NAMALWA (cell line): ENCODE measurements at places on chromosomes 1 and 21.

- DNase-seq = no peak
Observed at GRCh38 chr1:200363264-200363933, 46.4 kb downstream of the ZNF281 start.

- peak; percentile 72 for DNase-seq
Observed at GRCh38 chr1:33055210-33056008, 18.7 kb upstream of the AK2 start.

GRCh38 chr1:8554956-8555534 is 237.1 kb downstream of the SLC45A1 start:
- DNase-seq = no peak

DNA sequence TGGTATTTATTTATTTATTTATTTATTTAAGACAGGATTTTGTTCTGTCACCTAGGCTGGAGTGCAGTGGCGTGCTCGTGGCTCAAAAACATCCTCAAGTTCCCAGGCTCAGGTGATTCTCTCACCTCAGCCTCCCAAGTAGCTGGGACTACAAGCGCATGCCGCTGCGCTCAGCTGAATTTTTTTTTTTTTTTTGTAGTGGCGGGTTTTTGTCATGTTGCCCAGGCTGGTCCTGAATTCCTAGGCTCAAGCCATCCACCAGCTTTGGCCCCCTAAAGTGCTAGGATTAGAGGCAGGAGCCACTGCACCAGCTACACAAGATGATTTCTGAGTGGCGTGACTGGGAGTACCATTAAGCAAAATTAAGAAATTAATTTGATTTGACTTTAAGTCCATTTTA is 31.7 kb downstream of the CNST start:
- no peak for DNase-seq

DNA sequence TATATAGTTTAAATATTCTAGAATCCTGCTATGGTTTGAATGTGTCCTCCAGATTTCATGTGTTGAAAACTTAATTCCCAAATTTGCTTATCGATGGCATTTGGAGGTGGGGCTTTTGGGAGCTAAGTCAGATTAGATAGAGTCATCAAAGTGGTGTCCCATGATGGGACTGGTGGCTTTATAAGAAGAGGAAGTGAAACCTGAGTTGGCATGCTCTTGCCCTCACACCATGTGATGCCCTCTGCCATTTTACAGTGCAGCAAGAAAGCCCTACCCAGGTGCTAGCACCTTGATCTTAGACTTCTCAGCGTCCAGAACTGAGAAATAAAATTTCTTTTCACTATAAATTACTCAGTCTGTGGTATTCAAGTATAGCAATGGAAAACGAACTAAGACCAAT is 111.3 kb downstream of the TGFB2 start:
- DNase-seq = peak; percentile 55

- DNase-seq = no peak
Observed at GRCh38 chr1:71273334-71273733, 192.5 kb upstream of the ZRANB2 start.

GRCh38 chr1:7690076-7690475 is 81.0 kb upstream of the VAMP3 start:
- DNase-seq = no peak

- peak; percentile 89 for DNase-seq
Observed at GRCh38 chr1:212291505-212292134, 6.4 kb downstream of the PPP2R5A start.

- DNase-seq = no peak
Observed at GRCh38 chr1:172477216-172477615, 33.3 kb upstream of the PIGC start.

- DNase-seq = no peak
Observed at GRCh38 chr1:59520194-59520593, 223.3 kb downstream of the FGGY start.

DNA sequence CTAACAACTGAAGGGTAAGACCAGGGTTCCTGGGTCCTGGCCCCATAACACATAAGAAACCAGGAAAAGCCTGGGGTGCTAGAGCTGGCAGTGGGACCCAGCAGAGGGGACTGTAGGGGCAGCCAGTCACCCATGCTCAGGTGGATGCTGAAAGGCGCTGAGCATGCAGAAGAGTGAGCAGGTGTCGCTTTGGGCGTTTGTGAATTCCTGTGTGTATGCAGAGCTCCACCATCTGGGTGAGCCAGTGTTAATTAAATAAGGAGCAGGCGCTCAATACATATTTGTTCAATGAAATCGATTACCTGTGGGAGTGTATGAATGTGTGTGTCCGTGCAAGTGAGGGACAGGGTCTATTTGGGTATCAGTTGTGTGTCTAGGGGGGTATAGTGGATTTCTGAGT is 499 bp downstream of the C1QA start:
- no peak for DNase-seq

DNA sequence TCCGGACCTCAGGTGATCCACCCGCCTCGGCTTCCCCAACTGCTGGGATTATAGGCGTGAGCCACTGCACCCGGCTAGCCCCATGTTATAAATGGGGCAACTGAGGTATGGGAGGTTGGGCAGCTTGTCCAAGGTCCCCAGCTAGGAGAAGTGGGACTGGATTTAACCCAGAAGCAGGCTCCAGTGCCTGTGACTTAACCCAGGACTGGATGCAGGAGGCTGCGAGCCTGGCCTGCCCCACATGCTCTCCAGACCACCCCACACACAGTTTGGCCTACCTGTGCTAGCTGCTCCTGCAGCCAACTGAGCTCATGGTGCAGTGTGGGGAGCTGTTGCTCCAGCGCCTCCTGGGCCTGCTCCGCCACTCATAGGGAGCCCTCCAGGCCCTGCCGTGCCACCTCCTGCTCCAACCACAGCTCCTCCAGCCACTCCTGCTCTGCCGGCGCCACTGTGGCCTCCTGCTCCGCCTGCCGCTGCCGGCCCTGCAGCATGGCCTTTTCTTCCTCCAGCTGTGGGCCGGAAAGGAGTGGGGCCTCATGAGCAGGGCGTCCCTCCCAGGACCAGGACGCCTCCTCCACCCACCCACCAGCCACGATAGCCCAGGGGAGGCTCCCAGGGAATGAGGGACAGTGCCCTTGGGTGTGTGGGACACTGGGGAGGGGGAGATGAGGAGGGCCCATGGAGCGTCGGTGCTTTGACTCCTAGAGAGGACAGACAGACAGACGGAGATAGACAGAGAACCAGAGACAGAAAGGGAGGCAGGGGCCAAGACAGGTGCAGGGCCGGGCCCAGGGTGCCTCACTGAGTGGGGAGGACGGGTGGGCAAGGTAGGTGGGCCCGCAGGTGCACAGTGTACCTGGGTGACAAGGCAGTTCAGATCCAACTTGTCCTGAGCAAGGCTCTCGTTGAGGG is 12.4 kb upstream of the NBPF1 start:
- no peak for DNase-seq
